ENCODE measurements at places on chromosomes 2 and 18.

DNA sequence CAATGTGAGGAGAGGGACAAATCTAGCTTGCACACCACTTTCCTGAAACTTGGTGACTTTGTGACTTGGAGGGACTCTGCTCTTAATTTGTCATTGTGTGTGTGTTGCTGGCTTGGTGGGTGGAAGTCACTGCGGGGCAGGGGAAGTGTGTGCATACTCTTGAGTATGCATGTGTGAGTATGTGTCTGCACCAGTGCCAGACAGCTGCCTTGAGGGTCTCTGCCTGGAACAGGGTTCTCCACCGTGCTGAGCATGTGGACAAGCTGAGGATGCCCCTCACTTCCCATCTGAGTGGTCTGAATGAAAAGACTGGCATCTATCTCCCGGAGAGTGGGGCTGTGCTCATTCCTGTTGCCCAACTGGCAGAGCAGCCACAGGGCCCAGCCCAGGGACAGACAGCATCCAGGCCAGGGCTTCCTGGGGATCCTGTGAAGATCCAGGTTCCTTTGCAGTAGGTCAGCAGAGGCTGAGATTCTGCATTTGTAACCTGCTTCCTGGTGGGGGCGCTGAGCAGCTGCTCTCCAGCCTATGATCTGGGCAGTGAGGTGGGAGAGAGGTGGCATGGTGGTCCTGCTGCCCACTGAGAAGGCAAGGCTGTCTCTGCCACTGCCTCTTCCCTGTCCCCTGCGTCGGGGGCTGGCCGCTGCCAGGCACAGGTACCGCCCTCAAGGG is 138.9 kb upstream of the HAAO start:
- DNase-seq = no peak

DNA sequence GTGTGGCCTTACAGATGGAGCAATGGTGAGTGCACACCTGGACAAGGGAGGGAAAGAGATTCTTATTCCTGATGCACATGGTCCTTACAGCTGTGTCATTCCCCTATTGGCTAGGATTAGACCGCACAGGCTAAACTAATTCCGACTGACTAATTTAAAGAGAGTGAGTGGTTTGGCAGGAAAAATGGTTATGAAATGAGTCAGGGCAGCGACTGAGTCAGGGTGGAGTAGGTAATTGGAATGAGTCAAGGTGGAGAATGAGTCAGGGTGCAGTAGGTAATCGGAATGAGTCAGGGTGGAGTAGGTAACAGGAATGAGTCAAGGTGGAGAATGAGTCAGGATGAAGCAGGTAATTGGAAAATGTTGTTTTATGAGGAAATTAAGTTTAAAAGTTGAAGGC is 1353.7 kb upstream of the LRRTM1 start:
- no peak for DNase-seq

DNA sequence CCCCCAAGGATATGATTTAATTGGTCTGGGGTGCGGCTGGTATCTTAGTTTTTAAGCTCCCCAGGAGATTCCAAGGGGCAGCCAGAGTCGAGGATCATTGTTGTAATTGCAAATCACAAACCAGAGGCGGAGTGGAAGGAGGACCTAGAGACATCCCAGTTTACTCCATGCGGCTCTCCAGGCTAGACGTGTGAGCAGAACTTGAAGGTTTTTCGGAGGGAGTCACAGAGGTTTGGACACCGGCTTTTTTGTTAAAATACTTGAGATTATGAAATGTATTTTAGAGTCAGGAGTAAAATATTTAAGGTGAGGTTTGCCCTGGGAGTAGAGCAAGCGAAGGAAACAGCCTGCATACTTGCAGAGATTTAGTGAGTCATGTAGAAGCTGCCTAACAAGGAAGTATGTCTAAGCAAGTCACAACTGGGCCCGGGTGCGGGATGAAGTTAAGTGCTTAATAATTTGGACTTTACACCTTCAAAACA is 39.5 kb downstream of the TGOLN2 start:
- DNase-seq = no peak

DNA sequence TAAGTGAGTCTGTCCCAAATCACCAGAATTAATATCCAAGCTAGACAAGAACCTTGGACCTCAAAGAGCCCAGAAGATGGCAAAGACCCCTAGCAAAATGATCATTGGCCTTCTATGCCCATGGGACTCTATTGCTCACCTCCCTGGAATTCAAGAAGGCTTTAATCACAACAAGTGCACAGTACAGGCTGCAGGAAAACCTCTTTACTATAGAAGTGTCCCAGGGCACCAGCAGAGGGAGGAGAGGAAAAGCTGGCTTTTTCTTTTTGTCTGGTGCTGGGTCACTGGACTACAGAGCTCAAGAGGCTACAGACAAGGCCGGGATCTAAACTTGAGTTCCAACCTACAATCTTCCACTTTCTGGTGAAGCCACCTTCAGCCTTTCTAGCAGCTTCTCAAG is 88.3 kb upstream of the PPP1CB start:
- no peak for DNase-seq

GRCh38 chr18:58538604-58539386 is 90.1 kb downstream of the ALPK2 start:
- no peak for DNase-seq

GRCh38 chr2:118614841-118615271 is 232.6 kb downstream of the EN1 start:
- no peak for DNase-seq

DNA sequence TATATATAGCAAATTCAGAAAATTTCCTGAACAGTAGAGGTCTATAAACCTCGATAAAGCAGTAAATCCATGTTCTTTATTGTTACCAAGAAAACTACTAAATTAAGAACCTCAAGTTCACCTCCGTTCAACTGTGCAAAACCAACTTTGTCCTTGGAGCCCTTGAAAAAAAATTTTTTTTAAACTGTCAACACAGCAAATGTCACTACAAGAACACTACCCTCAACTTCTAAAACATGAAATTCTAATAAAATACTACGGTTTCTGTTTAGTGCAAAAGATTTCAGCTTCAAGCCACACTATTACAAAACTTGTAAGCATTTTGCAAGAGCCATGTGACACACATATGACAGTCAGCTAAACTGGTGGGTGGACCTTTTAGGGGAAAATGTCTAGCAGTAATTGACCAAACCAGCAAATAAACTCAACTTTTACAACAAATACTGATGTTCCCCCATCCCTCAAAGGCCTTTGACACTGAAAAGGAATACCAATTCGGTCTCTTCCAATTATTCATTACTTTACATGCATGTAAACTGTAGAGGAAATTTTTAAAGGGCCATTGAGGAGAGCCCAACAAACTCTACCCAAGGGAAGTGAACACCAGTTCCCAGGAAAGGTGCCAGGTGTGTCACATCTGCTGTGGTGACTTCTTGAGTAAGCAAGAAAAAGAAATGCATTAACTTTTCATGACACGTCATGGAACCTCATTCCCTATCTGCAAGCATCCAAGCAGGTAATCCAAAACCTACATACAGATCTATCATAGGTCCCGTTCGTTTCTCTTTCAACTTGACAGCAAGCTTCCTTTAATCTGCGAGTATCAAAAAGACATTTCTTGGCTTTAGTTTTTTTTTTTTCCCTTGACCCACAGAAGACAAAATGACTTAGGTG is 1.4 kb downstream of the RAB1A start:
- no peak for DNase-seq

DNA sequence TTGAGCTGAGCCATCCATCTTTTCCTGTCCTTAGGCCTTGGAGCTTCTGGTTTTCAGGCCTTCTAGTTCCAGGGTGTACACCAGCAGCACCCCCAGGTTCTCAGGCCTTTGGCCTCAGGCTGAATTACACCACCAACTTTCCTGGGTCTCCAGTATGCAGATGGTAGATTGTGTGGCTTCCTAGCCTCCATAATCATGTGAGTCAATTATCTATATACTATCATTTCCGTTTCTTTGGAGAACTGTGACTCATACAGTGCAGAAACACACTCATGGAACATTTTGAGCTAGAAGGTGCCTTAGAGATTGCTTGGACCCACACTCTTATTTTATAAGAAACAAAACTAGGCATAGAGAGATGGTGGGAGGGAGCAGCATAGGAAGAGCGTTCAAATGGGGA is 167.4 kb downstream of the NCK2 start:
- DNase-seq = no peak

DNA sequence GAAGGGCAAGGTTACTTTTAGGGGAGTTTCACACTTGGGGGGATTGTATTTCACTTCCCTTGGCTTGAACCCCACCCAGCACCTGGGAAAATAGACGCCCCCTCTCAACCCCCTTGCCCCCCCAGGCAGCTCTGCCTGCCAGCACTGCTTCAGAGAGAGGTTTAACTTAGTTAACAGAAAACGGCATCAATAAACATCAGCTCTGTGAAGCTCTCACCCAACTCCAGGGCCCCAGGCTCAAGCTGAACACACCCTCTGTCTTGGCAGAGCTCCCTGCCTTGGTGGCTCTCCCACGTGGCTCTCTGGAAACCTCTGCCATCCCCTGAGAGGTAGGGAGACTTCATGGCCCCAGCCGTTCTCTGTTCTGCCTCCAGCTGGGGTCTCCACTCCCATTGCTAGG is 244.1 kb downstream of the ACKR3 start:
- no peak for DNase-seq

DNA sequence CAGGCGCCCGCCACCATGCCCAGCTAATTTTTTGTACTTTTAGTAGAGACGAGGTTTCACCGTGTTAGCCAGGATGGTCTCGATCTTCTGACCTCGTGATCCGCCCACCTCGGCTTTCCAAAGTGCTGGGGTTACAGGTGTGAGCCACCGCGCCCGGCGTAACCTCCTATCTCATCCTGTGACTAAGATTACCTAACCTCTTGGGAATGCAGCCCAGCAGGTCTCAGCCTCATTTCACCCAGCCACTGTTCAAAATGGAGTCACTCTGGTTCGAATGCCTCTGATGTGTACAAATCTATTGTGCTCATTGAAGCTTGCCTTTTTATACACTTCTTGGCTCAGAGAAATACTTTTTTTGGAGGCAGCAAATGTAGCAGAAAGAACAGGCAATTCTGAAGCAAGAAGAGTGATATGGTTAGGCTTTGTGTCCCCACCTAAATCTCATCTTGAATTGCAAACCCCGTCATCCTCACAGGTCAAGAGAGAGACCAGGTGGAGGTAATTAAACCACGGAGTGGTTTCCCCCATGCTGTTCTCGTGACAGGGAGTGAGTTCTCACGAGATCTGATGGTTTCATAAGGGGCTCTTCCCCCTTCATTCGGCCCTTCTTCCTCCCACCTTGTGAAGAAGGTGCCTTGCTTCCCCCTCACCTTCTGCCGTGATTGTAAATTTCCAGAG is 60.6 kb downstream of the SLC4A3 start:
- no peak for DNase-seq

GRCh38 chr2:3725458-3726250 is 22.3 kb downstream of the DCDC2C start:
- DNase-seq = no peak

DNA sequence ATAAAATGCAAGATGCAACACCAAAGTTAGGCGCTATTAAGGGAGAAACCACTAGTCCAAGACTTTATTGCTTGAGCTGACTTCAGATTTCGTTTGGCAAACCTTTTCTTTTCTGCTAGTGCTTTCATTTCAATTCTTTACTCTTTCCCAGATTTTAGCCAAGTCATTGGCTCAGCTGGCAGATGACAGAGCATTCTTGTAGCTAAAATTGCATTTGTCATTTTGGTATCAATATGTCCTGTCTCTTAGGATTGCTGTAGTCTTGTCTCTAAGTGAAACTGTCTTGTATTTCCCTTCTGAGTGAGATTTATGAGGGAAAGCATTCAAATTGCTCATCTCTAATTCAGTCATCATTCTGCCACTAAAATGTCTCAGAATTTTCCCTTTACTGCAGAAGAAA is 335.1 kb downstream of the METTL4 start:
- DNase-seq = no peak

DNA sequence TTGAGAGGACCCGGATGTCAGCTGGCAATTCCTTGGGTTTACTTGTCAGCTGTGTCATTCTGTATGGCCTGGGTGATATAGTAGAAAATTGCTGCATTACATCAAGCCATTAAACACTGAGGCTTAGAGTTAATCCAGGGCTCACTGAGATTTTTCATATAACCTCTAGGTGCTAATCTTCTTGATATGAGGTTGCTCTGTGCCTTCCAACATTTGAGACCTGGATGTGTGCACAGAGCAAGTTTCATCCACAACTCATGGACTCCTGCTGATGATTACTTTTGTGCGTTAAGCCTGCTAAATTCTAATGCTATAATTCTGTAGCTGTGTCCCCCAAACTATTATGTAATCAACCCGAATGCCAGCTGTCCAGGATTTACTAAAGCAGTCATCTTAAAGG is 178.4 kb upstream of the CDH20 start:
- DNase-seq = no peak

DNA sequence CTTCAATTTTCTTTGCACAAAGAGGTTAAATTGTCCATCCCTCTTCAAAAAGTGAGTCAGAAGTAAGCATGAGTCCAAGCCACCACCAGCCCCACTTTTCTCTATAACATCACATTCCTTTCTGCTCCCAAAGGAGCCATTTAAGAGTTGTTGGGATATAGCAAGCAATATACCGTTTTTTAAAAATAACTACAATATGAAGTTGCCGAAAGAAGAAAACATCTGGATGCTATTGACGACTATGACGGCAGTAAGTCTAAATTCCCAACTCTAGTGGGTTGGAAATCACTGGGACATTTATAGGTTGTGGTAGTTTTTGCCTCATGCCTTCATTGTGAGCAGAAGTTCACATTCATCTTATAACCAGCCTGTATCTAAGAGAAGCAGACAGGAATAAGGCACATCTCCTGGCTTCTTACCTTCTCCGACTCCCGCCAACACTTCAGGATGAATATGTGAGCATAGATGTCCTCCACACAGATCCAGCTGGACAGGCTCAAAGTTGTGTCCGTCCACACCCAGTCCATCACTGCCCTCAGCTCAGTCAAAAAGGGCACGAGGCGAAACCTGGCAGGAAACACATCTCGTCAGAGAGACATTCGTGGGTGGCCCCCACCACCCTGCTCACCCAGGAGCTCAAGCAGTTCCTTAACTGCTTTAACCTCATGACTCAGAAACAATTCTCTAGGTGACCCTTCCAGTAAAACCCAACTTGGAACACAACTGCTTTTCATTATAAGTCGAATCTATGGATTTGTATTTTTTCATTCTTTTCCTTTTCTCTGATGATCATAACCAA is 163.6 kb downstream of the NAPG start:
- no peak for DNase-seq

GRCh38 chr2:82819951-82820350 is 1639.1 kb downstream of the SUCLG1 start:
- DNase-seq = no peak

- no peak for DNase-seq
These were observed 83.6 kb downstream of the ATAD2B start for GRCh38 chr2:23843051-23843976.

DNA sequence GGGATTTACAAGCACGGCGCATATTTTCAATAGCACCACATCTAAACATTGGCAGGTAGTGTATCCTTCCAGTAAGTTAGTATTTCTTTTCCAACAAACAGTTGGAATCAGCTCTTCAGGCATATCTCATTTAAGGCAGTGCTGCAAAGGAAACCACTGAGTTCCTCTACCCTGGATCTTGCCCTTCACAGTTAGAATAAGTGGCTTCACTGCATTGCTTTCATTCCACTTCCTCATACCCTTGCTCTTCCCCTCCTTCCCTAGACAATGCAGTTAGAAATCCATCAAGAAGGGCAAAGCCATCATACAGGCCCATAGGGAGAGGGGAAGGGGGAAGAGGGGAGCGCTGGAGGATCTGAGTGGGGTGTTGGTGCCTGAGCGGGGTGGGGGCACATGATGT is 173.7 kb downstream of the FBXO15 start:
- DNase-seq = no peak

GRCh38 chr2:160878618-160879017 is 281.6 kb upstream of the TANK start:
- no peak for DNase-seq

Measured in HS-27A (cell line).